ENCODE measurements at places on chromosomes 2 and 18.

DNA sequence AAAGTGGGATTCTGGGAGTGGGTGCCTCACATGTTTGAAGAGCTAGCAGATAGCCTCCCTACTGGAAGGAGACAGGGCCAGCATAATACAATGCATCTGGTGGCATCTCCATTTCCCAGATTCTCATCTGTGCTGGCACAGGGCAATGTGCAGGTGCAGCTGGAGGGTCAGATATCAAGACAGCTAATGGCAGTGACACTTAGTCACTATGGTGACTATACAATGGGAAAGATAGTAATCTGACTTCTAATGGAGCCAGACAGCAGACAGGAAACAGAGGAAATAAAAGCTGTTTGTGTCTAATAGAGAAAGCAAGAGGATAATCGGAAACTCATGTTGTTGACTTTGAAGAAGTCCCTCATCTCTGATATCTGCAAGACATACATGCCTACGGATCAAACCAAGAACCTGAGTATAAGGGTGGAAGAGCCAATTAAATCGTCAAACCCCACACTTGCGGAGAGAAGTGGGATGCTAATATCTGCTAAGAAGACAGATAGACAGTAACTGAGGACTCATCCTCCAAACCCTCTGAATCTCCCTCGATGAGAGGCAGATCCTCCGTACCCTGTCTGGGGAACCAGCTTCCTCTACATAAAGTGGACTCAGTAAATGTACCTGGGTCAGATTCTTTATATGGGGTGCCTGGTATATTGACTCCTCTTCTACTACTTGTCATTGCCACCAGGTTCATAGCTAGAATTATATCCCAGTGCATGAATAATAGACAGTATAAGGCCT is 692.7 kb downstream of the SOCS6 start:
- DNase-seq = no peak

DNA sequence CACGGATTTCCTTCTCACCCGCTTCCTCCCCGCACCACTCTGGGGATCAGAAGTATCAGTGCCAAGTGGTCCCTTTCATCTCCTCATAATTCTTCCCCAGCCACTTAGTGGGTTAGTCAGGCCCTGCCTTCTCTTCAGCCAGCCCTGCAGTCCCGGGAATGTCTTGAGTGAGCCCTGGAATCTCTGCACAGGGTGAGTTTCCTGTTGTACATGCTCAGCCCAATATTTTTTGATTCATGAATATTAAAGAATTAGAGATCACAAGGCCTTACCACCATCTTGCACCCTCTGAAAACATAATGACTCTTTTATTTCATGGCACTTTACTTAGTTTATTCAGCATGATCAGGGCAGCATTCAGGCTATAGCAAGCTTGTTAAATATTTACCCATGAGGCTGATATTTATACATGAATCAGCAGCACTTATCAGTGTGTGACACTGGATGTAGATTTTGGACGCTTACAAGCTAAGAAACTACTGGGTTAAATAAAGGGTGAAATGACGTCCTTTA is 159.4 kb upstream of the FOSL2 start:
- no peak for DNase-seq

DNA sequence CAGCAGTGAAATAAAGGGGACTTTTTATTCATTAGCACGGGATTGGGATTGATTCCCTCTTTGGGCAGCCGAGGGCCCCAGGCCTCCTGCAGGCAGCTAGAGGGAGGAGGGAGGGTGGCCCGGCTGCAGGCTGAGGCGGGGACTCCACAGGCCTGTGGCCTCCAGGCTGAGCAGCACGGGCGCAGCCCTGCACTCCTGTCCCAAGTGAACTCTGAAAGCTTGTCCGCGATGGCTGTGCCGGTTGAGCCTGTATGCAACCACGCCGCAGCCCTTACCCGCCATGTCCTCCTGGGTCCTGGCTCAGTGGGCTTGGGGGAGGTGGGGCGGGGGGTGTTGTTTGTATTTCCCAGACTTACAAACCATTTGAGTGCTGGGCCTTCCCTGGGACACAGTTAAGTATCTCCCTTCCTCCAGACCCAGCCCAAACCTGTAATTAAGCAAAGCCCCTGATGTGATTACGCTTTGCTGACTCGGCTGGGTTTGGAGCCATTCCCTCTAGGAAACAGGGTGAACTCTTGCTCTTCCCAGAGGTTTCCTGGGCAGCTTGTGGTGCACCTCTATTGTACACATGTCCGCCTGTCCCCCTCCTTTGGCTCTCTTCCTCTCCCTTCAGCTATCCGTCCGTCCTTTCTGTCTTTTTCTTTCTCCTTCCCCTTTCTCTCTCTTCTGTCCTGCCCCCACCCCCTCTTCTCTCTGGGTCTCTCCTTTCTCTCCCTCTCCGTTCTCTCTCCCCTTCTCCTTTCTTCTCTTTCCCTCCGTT is 5.3 kb downstream of the GLI2 start:
- DNase-seq = no peak

DNA sequence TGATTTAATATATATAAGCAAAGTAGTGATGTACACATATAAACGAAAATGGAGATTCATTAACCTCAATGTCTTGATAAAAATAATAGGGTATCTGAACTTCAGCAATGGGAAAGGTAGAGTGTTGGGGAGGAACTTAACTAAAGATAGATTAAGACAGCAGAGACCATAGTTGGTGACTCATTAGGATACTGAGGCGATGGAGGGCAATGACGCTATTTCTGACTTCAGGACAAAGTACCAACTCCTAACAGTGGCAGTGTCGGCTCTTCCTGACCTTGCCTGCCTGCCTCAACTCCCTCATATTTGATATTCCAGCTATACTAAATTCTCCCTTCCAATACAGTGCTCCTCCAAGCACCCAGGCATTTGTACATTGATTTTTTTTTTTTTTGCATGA is 98.6 kb downstream of the CDH2 start:
- DNase-seq = no peak

- no peak for DNase-seq
Measured at GRCh38 chr18:12836551-12836950, 47.5 kb downstream of the PTPN2 start.

GRCh38 chr2:129909651-129910418 is 69.6 kb upstream of the RAB6C start:
- DNase-seq = no peak

DNA sequence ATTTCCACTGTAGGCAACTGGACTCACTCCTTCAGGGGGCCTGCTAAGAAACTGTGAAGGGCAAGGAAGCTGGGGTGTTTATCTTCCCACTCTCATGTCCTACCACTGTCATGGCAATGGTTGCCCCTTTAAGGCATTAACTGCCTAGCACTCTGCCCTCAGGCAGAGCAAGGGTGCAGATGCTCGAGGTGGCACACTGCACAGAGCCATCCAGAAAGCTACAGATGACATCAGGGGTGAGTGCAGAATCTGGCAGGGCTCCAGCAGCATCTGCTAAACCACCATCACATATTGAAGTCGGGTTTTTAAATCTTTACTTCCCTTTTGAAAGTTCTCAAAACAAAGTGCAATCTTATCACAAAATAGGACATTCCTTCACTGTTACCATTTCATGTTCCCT is 75.4 kb downstream of the RAPGEF4 start:
- DNase-seq = no peak

All from GM12892 (cell line).